ENCODE measurements at places on chromosomes 2 and 18.
A peak's percentile ranks its signal among the peaks of the same experiment; 100 is the strongest.

DNA sequence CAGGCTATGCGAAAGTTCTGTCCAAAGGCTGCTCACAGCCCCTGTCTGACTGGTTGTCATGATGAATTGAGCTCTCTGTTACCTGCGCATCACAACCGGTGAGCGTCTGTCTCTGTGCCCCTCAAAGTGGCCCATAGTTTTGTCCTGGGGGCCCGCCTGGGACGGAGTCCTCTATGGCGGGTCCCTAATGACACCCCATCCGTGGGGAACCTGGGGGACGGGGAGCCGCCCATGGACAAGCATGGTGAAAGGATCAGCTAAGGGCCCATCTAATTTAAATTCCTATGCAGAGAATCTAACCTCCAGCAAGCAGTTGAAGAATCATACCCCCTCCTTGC, 473 bp downstream of the ELMOD3 start:
- no peak for DNase-seq

- no peak for DNase-seq
Measured at GRCh38 chr2:162382278-162382677, 38.3 kb downstream of the GCA start.

DNA sequence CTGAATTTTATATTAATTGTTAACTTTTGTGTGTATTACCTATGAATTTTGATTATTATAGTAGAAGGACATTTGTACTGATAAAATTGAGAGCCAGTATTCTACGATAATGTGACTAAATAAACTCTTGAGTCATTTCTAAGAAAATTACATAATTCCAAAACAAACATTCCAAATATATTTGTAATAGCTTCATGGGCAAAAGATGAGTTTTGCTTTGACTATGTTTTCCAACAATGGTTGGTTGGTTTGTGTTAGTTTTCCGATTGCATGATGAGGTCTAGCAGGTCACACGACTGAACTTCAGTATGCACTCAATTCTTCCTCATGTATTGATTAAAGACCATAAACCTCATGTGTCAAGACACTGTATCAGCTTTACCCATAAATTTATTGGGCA, 71.7 kb upstream of the WDR75 start:
- no peak for DNase-seq

GRCh38 chr2:109397893-109398292, 215.9 kb downstream of the SEPTIN10 start:
- DNase-seq: no peak

DNA sequence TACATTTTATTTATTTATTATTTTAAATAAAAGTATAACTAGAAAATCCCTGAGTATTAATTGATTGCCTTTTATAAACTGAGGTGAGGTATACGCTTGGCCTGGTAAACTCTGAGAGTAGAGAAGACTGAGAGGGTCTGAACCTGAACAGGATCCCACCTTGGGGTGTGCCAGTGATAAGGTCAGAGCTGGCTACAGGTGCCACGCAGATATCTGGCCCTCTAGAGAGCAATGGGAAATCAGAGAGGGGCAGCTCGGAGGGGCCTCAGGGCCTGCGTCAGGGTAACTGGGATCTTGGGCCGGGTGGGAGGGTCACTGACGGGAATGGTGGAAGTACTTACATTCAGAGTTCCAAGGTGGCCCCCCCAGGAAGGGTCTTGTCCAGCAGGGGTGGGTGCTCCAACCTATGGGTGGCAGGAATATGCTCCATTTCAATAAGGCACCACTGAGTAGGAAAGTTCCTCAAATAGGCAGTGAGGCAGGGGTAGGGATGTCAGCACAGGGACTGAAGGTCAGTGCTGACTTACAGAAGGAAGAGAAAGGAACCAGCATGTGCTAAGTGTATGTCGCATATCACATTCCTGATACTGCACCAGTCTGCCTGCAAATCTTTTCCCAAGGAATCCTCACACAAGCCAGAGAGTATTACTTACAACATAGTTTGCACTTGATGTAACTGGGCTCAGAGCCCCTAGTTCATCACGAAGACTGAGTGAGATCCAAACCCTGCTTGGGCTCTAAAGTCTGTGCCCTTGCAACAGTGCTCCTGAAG, 706.0 kb upstream of the RAB6C start:
- no peak for DNase-seq

DNA sequence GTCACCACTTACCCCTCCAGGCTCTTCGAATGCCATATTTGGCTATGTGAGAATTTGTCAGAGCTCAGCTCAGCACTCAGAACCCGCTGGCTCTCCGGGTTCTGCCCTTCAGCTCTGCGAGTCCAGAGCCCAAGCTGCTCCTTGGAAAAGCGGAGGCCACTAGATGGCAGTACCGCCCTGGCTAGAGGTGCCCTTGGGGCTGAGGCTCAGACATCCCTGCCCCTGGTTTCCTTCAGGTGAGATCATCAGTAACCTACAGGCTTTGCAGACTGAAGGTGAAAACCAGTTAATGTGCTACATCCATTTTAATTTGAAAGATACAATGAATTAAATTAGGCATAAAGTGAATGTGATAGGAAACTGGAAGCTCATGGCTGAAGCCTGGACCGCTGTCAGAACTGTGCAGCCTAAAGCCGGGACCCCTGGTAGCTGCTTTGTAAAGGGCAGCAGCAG, 285.6 kb downstream of the AGAP1 start:
- DNase-seq: peak; percentile 85
